CD4-positive, alpha-beta T cell treated with Interferon alpha-2 for 1 hour (primary cell): ENCODE measurements at places on chromosomes 7 and 10.
A peak's percentile ranks its signal among the peaks of the same experiment; 100 is the strongest.

- DNase-seq, result peak; percentile 16
Measured at GRCh38 chr7:39733881-39734632, 110.7 kb downstream of the RALA start.

DNA sequence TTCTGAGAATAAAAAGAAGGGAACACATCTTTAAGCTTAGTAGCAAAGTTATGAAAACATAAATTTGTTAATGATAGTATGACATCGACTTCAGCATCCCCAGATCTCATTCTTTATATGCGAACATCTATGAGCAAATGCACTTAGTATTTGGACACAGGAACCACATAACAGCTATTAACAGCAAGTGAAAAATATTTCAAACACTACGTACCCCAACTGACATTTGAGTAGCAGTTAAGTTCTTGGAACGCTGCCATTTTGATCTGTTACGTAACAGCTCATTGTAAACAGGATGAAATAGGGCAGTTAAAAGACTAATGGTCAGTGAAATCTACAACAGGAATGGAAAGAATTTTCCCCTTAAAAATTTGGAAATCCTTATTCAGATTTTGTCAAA, 428.9 kb downstream of the TNS3 start:
- DNase-seq, result no peak

- no peak for DNase-seq
Measured at GRCh38 chr7:79285756-79286155, 167.7 kb downstream of the MAGI2 start.

- DNase-seq, result no peak
Measured at GRCh38 chr10:124990671-124991625, 49.0 kb downstream of the ZRANB1 start.

GRCh38 chr7:117188949-117189592, 133.8 kb downstream of the WNT2 start:
- DNase-seq, result no peak

DNA sequence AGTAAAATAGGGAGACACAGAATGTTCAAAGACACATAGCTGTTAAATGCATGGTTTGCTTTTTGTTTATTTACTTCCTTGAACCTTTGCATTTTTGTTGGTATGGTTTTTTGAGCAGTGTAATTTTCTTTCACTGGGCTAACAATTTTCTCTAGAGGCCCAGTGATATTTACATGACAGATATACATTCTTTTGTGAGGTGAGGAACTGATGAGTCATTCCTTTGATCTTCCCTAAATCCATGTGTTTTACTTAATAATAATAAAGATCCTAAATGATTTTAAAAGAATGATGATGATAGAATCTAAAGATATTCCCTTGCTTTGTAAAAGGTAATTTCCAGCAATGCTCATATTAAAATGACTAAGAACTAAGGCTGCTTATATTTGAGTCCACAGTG, 188.5 kb upstream of the ANK3 start:
- no peak for DNase-seq

- DNase-seq, result no peak
Measured at GRCh38 chr10:15460661-15461060, 89.6 kb upstream of the FAM171A1 start.

GRCh38 chr7:44565097-44565794, 8.5 kb downstream of the DDX56 start:
- DNase-seq, result peak; percentile 71

DNA sequence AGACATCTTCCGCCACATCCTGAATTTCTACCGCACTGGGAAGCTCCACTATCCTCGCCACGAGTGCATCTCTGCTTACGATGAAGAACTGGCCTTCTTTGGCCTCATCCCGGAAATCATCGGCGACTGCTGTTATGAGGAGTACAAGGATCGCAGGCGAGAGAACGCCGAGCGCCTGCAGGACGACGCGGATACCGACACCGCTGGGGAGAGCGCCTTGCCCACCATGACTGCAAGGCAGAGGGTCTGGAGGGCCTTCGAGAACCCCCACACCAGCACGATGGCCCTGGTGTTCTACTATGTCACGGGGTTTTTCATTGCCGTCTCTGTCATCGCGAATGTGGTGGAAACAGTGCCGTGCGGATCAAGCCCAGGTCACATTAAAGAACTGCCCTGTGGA, 1.9 kb downstream of the KCND2 start:
- DNase-seq, result no peak

- no peak for DNase-seq
Measured at GRCh38 chr10:69965086-69965485, 87.6 kb upstream of the MACROH2A2 start.

- DNase-seq, result peak; percentile 7
Measured at GRCh38 chr7:66877577-66878300, 43.3 kb upstream of the TMEM248 start.

DNA sequence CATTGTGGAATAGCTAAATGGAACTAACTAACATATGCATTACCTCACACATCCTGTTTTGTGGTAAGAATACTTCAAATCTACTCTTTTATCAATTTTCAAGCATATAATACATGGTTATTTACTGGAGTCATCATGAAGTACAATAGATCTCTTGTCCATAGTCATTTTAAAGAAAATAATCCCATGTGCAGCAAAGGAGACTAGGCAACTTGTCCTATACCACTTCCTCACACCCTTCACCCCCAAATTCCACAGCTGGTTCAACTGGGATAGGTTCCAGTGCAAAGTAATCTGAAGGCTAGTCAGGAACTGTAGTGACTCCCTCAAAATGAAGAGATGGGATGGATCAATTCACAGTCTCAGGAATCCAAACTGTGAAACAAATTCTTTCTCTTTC, 176.1 kb downstream of the SGMS1 start:
- no peak for DNase-seq

DNA sequence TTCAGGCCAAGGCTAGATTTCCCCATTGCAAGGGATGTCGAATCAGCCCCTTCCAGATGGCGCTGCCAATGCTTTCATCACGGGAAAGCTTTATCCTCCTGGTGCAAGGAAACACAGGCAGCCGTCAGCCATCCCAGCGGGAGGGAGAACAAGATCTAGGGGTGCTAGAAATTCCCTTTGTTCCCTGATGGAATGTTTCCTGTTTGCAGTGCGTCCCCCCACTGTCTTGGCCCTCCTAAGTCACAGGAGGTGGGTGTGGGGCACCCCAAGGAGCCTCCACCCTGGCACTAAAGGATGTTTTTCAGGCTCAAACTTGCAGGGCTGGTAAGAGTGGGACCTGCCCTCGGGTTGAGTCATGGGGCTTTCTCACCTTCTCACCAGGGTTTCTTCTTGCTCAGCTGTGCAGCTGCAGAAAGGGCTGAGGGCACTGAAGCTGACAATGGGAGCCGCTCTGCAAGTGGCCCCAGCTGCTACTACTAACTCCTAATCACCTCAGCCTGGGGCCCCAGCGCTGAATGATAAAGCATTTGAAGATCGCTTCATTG, 103.6 kb downstream of the PRPF18 start:
- no peak for DNase-seq

DNA sequence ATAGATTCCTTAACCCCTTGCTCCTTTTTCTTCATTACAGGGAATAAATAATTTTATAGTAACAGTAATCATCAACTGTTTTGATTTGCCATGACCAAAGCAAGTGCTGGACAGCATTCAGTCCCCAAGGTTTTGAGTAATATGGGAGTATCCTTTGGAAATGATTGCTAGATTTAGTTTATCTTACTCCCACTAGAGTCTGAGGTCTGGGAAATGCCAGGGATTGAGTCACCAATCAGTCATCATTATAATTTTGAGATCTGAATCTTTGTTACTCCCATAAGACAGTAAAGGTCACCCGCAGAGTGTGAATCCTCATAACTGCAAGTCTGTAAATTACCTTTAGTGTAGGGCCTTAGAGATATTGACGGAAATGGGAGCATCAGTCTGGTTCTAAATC, 133.7 kb upstream of the SEMA3E start:
- no peak for DNase-seq

DNA sequence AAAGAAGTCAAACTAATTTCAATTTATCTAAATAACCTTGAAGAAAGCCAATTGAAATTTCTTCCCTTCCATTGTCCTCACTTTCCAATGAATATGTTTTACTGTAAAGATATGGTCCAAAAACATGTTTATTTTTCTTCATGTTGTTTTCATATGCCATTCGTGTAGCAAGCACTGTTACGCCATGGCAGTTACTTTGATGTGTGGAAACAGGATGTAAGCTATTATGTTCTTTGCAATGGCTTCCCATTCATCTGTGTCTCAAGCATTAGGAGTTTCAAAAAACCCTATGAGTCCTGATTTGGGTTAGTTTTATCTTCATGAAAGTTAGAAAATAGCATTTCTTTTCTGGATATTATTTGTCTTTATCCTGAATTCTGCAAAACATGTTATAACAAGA, 31.0 kb downstream of the GPR141 start:
- DNase-seq, result no peak

DNA sequence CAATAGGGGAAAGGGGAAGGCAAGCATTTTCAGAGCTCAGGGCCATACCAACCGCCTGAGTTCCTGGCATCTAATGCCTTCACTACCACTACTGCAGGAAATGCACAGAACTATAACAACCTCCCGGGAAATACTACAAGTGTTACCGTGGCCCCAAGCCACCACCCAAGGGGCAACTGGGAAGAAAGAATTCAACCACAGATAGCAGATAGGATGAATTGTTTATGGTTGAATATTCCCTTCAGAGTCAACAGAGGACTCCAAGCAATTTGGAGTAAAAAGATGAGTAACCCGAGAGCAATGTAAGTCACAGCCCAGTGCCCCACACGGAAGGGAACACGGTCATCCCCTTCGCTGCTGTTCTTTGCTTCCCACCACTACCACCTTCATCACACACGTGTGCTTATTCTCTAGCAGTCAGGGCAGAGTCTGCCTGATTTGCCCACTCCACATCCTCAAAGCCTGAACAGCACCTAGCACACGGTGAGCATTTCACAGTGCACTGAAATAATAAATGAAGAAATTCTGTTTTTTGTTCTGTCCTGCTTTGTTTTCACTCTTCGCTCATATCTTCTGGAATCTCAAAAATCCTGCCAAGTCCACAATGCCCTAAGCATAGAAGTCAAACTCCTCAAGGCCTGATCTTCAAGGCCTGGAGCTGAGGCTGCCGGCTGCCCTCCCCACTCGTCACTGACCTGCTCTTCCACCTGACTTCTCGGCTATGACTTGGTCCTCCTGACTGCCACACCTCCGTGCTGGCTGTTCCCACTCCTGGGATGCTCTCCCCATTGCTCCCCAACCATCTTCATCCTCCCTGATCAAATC, 221.1 kb downstream of the KCNMA1 start:
- DNase-seq, result no peak

GRCh38 chr7:106729720-106730385, 68.9 kb upstream of the CCDC71L start:
- no peak for DNase-seq

GRCh38 chr7:57178768-57179139, 46.5 kb upstream of the ZNF479 start:
- no peak for DNase-seq

- DNase-seq, result peak; percentile 32
Measured at GRCh38 chr10:4074545-4075407, 289.8 kb upstream of the KLF6 start.

GRCh38 chr7:111409714-111410422, 152.4 kb downstream of the IMMP2L start:
- no peak for DNase-seq

- DNase-seq, result no peak
Measured at GRCh38 chr7:156778201-156778600, 114.8 kb downstream of the LMBR1 start.

DNA sequence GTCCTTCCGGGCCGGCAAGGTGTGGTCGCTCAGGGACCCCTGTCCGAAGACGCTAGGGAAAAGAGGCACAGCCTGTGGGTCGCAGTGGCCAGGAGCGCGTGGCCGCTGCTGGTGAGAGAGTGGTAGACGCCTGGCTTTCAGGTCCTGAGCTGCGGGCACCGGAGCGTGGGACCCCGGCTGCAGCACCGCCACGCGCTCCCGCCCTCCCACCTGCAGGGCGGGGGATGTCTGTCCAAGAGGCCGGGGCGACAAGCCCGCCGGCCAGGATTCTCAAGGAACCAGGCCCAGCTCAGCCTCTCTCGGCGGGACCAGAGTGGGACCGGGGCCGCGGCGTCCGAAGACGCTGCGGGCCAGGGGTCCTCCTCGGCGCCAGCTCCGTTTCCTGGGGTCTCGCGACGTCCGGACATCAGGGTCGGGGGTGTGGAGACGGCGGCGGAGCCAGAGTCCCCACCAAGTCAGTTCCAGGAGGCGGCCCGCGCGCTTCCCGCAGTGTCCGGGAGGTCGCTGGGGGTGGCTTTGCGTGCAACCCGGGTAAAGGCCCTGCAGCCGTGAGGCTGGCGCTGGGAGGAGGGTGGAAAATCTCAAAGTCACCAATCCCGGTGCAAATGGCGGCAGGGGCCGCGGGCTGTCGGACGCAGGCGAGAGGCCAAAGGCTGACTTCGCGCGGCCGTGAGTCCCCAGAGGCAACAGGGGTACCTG, 5.5 kb downstream of the ZNF503 start:
- no peak for DNase-seq

- DNase-seq, result no peak
Measured at GRCh38 chr7:143384148-143384547, 3.0 kb downstream of the ZYX start.

DNA sequence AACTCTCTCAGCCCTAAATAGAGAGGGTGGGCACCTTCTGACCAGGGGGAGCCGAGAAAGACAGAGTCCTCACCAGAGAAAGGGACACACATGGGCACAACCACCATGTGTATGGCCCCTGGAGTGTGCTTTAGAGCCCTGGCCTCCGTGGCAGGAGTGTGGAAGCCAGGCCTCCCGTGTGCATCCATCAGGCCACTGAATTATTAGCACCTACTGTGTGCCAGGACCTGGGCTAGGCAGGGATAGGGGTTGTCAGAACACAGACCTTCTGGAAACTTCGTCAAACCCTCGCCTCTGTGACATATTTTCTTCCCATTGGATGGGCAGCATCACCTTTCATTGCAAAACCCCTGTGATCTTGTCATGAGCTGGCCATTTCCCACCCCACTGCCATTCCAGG, 78.5 kb downstream of the ZMIZ1 start:
- no peak for DNase-seq

DNA sequence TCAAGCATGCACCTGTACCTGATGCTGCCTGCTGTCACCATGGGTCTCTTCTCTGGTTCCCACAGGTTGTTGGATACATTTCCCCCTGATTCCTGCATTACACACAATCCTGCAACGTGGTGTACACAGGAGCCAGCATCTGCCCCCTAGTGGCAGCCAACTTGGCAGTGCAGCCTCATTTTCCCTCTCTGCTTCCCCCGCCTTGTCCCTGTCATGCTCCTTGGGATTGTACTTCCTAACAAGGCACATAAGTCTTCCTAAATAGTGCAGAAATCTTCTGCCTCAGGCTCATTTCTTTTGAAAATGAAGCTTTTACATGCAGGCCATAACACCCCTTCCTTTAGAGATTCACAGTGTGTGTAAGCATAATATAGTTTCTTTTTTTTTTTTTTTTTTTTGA, 387.5 kb downstream of the CCSER2 start:
- DNase-seq, result no peak

DNA sequence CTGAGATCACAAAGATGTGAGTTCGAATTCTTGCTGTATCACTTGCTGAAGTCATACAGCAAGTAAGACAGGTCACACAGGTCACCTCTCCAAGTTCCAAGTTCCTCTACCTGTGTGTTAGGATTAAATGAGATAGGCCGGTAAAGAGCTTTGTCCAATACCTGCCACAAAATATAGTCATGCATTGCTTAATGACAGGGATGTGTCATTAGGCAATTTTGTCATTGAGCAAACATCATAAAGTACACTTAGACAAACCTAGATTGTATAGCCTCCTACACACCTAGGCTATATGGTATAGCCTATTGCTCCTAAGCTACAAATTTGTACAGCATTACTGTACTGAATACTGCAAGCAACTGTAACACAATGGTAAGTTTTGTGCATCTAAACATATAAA, 469.4 kb downstream of the KCNMA1 start:
- no peak for DNase-seq

GRCh38 chr7:46152696-46153095, 231.6 kb upstream of the IGFBP3 start:
- no peak for DNase-seq

- no peak for DNase-seq
Measured at GRCh38 chr10:131744346-131744745, 156.5 kb upstream of the PPP2R2D start.
